ENCODE measurements at places on chromosomes 5 and 9.
A peak's percentile ranks its signal among the peaks of the same experiment; 100 is the strongest.

DNA sequence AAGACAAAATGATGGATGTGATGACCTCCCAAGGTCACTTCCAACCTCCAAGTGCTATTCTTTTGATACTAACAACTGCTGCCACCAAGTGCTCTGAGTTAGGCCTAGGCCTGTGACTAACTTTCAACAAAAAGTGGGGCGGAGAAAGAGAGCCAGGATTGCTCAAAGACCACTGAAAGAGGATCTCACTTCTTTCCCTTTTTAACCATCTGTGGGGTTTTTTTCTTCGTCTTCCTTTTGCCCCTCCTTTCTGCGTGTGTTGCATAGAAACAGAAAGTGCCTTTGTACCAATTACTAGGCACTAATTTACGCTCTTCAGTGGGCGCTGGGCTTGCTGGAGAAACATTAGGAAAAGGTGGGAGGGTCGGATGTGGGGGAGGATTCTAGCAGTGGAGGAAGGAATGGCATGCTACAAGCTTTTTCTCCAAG is 8.0 kb downstream of the KLF9 start:
- no peak for DNase-seq

- DNase-seq = no peak
Observed at GRCh38 chr9:123654994-123655637, 274.8 kb downstream of the DENND1A start.

- no peak for DNase-seq
Observed at GRCh38 chr5:72434056-72434780, 73.0 kb downstream of the ZNF366 start.

GRCh38 chr5:133460172-133460758 is 152.1 kb downstream of the FSTL4 start:
- peak; percentile 41 for DNase-seq

GRCh38 chr9:24398466-24398865 is 147.2 kb downstream of the IZUMO3 start:
- no peak for DNase-seq
